Substantia nigra (tissue), 51 donors: ENCODE measurements at places on chromosomes 5 and 9.

DNA sequence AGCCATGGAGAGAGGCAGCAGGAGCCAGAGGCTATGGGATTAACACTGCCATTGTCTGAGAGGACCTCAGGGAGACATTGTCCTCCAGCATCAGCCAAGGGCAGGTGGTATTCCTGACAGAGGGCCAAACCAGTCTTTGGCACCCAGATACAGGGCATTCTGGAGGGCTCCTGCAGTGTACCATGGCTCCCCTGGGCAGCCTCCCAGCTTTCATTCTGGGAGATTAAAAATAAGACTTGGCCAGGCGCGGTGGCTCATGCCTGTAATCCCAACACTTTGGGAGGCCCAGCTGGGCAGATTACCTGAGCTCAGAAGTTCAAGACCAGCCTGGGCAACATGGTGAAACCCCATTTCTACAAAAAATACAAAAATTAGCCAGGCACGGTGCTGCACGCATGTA is 4.2 kb downstream of the MTAP start:
- DNase-seq, result no peak

DNA sequence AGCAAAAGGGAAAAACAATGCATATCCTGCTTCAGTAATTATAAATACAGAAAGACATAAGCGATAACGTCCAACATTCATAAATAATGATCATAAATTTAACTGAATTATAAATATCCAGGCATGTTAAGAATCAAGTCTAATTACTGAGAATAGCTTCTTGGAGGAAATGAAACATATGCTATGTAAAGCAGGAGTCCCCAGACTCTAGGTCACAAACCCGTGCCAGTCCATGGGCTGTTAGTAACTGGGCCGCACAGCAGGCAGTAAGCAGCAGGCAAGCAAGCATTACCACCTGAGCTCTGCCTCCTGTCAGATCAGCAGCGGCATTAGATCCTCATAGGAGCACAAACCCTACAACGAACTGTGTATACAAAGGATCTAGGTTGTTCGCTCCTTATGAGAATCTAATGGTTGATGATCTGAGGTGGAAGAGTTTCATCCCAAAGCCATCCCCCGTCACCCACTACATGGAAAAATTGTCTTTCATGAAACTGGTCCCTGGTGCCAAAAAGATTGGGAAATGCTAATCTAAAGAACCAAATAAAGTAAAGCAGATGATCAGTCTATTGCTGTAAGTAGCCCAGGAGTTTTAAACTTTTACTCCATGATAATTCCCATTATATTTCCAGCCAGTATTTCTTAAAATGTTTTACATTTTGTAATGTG is 50.4 kb downstream of the CERT1 start:
- DNase-seq, result no peak

DNA sequence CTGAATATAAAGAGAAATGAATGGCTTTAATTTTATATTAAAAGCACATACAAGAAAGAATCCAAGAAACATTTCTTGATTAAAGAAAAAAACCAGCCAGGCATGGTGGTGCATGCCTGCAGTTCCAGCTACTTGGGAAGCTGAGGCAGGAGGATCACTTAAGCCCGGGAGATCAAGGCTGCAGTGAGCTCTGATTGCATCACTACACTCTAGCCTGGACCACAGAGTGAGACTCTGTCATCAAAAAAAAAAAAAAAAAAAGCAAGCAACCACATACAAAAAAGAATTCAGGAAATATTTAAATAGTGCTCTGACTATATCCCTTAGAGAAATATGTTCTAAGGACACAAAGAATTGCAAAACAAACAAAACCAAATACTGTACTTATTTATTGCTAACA is 2.5 kb upstream of the PLAC8L1 start:
- no peak for DNase-seq

DNA sequence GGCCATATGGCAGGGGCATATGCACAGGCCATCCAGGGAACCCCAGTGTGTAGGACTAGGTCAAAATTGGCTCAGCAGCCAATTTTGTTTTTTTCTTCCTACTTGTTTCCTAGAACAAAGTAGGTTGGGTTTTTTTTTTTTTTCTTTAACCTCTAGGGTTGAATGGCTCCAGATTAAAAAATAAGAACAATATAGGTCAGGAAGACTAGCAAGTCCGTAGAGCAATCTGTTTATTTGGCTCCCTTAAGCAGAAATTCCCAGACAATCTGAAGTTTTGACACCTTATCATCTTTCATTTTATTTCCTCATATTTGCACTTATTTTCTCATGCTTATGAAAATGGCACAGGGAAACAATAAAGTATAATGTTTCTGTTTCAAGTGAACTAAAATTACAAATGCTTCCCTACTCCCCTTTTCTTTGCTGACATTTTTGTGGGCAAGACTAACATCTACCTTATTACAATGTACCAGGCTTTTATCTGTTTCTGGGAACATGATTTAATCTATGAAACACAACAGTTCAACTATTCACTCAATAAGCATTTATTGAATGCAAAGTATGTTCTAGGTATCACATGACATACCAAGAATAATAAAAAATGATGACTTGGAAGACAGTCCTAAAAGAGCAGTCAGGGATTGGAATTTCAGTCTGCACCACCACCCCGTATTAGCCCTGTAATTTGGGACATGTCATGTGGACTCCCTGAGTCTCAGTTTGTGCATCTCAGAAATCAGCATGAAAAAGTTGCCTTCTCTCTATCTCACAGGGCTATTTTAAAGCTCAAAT is 30.5 kb downstream of the TLR4 start:
- DNase-seq, result no peak

- no peak for DNase-seq
Observed at GRCh38 chr9:77999231-77999631, 32.4 kb downstream of the GNAQ start.

GRCh38 chr5:177382423-177383029 is 1.7 kb upstream of the SLC34A1 start:
- no peak for DNase-seq

- DNase-seq, result no peak
Observed at GRCh38 chr5:175677571-175677970, 19.7 kb downstream of the HRH2 start.

DNA sequence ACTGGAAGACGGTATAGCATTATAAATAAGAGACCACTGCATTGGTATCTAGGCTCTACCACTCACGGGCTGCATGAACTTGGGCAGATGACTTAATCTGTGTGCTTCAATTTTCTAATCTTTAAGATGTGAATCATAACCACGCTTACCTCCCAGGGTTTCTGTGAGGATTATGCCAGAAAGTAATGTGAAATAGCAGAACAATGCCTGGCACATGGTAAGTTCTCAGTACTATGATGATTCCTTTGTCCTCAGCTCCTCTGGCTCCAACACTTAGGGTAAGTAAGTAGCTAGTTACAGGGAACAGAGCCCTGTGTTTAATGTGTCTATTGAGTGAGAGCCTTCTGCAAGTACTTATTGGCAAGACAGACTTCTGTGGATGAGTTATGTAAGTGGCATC is 31.1 kb downstream of the POU4F3 start:
- no peak for DNase-seq

- no peak for DNase-seq
Observed at GRCh38 chr5:176441921-176442323, 6.3 kb upstream of the FAF2 start.

DNA sequence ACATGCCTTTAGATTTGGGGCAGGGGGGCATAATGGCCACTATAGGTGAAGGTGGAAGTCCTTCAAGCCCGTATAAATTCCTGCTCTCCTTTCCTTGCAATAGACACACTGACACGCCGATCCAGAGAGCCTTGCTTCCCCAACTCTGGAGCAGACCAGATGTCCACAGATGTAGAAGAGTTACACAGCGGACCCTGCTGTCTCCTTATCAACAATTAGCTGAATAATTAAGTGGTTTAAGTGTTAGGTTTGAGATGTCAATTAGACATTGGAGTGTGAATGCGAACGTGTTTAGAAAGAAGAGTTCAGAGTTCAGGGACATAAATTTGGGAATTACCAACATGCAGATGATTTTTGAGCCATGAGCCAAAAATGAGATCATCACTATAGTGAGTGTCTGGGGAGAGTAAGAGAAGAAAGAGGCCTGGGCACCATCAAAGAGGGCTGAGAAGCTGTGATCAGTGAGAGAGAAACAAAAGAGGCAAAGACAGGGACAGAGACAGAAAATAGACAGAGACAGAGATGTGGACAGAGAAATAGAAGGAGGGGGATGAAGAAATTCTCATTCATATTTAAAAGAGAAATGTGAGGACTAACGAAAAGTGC is 734.4 kb upstream of the ADAMTS16 start:
- DNase-seq, result no peak

DNA sequence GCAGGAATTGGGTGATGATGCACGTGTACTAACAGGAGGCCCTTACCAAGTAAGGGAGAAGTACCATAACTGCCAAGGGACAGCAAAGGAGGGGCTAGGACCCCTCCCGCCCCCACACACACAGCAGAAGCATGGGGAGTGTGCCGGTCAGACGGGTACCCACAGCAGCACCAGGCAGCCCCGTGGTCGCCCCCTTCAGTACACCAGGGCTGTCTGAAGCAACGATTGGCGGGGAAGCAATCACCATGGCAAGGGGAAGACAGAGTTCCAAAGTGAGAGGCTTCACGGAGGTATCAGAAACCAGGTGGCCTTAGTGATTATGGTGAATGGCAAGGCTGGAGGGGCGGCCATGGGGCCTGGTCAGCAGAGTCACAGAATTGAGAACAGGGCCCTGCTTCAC is 72.2 kb downstream of the CAMSAP1 start:
- DNase-seq, result no peak

GRCh38 chr5:140794595-140795258 is at the start of gene PCDHA2:
TSS of gene PCDHA2 (plus strand) at chr5:140794852.
- no peak for DNase-seq

GRCh38 chr5:1055896-1056610 is 47.5 kb downstream of the NKD2 start:
- no peak for DNase-seq

GRCh38 chr5:9549941-9550340 is 4.1 kb upstream of the SEMA5A start:
- DNase-seq, result no peak

DNA sequence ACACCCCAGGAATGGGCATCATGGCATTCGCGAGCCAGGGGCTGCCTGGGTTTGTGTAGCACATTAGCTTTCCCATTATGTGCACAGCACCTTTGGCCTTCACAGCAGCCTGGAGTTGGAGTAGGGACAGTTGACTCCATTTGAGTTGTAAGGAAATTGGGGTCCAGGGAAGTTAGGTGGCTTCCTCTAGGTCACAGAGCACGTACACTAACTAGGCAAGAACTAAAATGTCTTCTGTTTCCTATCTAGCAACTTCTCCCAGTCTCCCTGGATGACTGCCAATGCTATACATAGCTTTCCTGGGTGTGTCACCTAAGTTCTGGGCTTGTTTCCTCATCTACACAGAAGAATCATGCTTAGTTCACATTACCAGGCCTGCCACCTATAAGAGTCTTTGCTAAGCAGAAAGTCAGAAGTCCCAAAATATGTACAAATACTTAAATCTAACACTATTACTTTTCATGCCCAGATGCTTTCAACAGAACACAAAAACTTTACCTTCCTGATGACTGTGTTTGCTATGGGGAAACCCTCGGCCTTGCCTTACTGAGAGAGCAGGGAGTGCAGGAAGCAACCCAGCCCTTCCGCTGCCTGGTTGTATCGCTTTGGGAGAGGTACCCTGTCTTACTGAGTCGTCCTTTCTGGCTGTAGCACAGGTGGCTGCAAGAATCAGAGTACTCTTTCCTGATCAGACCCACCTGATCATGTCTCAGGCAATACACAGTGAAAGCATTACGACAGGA is 12.0 kb downstream of the MACROH2A1 start:
- DNase-seq, result no peak

GRCh38 chr5:170809551-170809950 is 26.0 kb downstream of the GABRP start:
- peak; percentile 15 for DNase-seq

DNA sequence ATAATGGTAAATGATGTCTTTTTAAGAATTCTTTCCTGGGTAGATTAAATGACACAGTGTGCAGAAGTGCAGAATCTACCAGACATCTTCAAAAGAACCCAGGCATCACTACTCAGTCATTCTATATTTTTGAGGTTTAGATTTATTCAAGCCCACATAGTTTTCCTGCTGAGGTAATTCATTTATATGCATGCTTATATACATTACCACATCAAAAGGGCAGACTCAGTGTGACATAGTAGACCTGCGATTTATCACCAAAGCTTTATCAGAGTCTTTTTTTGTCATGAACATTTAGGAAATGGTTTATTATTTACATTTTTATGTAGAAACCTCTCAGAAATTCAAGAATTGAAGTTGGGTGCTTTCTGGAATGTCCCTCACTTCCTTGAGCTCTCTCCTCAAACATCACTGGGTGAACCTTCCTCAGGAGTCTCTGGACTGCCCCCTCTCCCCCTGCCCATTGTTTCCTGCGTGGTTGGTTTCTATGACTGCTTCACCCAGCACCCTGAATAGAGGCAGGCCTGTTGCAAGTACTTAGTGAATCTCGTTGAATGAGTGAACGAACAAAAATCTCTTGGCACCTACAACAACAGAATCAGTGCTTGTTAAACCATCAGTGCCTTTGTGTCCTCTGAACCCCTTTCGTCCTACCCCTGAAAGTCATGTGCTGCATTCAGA is 42.5 kb downstream of the ADAMTS16 start:
- DNase-seq, result no peak

- DNase-seq, result no peak
Observed at GRCh38 chr5:60586307-60586901, 113.6 kb downstream of the DEPDC1B start.

GRCh38 chr5:56594792-56595191 is 220.6 kb upstream of the MAP3K1 start:
- no peak for DNase-seq

GRCh38 chr9:128497824-128498610 is 6.5 kb upstream of the GLE1 start:
- peak; percentile 31 for DNase-seq

GRCh38 chr5:145510769-145511168 is 324.4 kb downstream of the PRELID2 start:
- no peak for DNase-seq

- no peak for DNase-seq
Observed at GRCh38 chr5:131382407-131383395, 118.8 kb downstream of the CDC42SE2 start.

- DNase-seq, result no peak
Observed at GRCh38 chr9:99746406-99746805, 75.3 kb upstream of the NR4A3 start.

GRCh38 chr5:36777105-36777757 is 99.3 kb upstream of the NIPBL start:
- DNase-seq, result no peak

DNA sequence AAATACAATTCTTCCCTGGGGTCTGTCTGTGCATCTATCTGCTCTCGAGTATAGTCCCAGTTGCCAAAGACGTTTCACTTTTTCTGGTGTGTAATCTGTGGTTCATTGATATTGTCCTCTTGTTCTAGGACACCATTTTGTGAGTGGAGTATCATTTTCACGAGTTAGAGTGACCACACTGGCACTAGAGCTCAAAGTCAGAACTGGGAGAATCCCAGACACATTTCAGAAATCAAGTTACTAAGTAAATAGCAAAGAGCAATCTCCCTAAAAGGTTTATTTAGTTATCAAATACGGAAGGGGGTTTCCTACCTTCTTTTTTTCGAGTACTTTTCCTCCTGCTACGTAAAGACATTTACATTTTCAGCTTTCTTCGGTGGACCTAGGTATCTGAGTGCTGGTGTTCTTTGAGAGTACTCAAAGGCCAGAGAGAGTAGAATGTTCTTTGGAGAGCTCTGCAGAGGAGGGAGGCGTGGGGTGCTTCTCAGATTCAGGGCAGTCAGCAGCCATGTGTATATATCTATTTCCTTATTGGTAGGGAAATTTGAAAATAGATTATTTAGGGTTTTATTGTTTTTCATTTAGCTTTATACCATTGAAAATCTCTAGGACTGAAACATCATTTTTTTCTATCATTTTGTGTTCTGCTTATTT is 8.9 kb upstream of the HSPA9 start:
- DNase-seq, result no peak

- DNase-seq, result no peak
Observed at GRCh38 chr5:178551059-178551458, 39.1 kb downstream of the COL23A1 start.
